ENCODE measurements at places on chromosomes 3 and 15.

DNA sequence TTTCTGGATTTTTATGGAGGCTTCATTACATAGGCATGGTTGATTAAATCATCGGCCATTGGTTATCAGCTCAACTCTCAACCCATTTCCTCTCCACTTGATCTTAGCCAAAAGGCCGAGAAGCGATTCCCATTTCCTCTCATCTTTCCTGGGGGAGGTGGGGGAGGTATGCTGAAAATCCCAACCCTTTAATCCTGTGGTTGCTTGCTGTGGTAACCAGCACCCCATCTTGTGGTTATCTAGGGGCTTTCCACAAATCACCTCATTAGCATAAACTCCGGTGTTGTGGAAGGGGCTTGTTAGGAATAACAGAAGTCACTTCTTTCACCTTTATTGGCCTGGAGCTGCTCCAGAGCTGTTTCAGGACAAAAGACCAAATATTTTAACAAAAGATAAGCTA lies 20.9 kb downstream of the PDE8A start:
- DNase-seq: no peak

DNA sequence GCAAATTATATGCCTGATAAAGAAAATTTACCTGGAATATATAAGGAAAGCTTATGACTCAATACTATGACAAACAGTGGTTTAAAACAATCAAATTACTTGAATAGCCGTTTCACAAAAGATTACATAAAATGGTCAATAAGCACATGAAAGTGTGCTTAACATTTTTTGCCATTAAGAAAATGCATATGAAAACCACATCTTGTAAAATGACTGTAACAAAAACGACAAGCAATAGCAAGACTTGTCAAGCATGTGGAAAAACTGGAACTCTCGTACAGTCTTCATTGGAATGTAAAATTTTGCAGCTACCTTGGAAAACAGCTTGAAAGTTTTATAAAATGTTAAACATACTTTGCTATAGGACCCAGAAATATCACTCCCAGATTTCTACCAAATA lies 1110.3 kb downstream of the NAALADL2 start:
- DNase-seq: no peak

DNA sequence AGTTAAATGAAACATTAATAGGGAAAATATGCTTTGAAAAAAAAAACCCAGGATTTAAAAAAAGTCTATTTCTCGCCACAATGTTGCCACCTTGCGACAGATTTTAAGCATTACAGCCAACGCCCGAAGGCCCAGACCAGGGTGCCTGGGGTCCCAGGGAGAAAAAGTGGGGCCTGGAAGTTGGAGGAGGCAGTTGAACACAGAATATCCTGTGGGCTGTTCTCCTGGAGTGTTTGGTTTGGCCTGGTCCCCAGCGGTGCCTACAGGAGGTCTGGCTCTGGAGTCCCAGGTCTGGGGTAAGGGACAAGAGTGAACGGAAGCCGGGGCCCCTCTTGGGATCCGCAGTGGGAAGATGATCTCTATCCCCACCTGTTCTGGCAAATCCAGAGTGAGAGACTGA lies 3.4 kb downstream of the RNU6-1 start:
- peak; percentile 38 for DNase-seq

DNA sequence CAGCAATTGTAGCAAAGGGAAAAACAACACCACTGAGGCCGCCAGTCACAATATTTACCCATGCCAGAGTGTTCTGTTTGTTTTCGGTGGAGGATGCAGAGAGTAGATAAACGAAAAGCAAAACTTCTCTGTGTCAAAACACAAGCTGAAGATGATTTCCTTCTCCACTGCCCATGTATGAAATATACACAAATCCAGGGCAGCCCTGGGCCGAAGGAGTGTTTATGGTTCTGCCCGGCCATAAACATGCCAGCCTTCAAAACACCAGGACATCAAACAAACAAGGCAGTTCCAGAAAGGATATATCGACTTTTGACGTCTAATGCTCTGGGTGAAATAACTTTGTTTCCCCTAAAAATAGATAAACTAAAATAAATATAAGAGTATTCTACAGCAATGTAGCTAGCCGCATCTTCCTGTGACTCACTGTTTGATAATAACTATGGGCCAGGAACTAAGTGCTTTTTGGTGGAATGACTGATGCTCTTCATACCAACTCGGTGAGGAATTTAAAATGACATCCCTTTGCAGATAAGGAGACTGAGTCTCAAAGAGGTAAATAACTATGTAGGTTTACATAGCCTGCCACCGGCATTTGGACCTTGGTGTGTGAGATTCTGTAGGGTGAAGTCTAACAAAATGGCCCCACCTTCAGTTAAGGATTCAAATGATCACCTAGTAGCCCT lies 82.8 kb downstream of the MAGI1 start:
- DNase-seq: no peak

DNA sequence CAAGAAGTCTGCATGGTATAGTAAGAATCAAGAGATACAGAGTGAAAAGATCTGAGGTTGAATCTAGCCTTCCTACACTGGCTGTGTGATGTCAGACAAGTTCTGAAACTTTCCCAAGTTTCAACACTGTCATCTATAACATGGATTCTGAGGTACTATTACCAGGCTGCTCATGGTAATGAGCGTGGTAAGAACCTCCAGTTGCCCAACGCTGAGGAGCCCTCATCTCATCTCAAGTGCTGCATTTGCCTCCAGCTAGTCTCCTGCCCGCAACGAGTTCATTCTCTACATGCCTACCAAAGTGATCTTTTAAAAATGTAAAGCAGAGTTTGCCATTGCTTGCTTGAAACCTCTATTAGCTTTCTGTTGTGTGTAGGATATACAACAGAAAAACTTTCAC lies 168.1 kb downstream of the NEK11 start:
- no peak for DNase-seq

DNA sequence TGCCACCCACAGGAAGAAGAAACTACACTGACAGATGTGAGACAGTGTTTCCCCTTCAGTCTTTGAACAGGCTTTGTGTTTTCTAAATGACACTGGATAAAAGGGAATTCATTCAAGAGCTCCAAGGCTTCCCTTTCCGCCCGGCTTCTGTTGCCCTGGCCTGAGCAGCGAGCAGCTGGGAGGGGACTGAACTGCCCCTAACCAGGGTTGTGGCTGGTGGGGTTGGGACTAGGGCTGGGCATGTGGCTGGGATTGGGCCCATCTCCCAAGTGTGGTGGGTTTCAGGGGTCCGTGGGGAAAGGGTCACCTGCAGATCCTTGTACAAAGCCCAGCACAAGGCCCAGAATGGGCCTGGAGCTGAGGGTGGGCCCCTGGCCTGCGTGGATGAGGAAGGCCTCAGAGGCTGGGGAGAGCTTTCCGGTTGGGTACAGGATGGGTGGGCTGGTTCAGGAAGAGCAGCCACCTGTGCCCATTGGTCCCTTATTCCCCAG lies 10.4 kb downstream of the VILL start:
- DNase-seq: no peak

- no peak for DNase-seq
These were observed 1.2 kb downstream of the PRICKLE2 start for GRCh38 chr3:64223791-64224745.

GRCh38 chr3:173055228-173055933 lies 85.7 kb downstream of the SPATA16 start:
- no peak for DNase-seq

GRCh38 chr3:126959921-126960603 lies 22.9 kb upstream of the PLXNA1 start:
- DNase-seq: no peak
